ENCODE measurements at places on chromosomes 7 and 10.

DNA sequence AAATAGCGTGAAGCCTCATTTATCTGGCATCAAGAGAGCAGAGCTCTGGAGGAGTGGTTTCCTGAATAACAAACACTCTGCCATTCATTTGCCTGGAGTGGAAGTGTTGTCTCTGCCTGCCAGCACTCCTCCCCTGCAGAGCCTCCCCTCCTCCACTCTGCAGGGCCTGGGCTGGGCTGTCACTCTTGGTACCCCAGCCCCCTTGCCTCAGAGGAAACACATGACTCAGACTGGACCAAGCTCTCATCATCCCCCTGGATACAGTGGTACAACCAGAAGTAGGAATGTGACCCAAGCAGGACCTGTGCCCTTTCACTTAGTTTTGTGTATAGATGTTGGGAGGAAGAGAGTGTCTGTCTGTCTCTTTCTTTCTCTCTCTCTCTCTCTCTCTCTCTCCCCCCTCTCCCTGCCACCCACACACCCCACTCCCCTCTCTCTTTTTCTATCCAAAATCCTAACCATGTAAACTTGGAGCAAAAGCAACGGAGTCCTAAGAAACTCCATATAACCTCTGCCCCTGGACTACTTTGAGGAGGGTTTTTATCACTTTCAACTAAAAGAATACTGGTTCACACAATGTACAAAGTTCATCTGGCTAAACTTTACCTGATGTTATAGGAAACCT is 43.9 kb downstream of the DOCK4 start:
- DNase-seq, result no peak

GRCh38 chr10:49235392-49235791 is 47.2 kb upstream of the TMEM273 start:
- no peak for DNase-seq

DNA sequence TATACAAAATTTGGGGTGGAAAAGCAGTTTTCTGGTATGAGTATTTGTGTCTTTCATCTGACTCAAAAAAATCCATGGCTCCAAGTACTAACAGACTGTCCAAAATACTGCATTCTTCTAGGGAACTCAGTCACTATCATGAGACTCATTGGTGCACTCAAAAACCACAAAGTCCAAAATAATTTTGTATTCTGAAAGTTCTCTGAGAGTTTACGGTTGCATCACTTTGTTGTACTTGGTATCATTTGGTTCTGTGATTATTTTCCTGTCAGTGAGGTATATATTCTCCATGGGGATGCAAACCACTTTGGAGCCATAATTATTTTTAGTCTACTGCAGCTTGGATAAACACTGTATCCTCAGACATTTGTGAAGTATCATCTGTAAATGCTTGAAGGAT is 28.0 kb upstream of the CABCOCO1 start:
- DNase-seq, result no peak

GRCh38 chr10:103763374-103764202 is 91.8 kb downstream of the SH3PXD2A start:
- peak; percentile 41 for DNase-seq

GRCh38 chr7:96636979-96637378 is 72.7 kb downstream of the SEM1 start:
- DNase-seq, result no peak

- DNase-seq, result peak; percentile 58
Observed at GRCh38 chr7:151059367-151060112, at the start of gene SLC4A2. Gene SLC4A2 (plus strand): TSS chr7:151059589. CDS start chr7:151061988, 2,399 bp downstream.

- DNase-seq, result no peak
Observed at GRCh38 chr7:22137466-22137865, 191.8 kb upstream of the CDCA7L start.

DNA sequence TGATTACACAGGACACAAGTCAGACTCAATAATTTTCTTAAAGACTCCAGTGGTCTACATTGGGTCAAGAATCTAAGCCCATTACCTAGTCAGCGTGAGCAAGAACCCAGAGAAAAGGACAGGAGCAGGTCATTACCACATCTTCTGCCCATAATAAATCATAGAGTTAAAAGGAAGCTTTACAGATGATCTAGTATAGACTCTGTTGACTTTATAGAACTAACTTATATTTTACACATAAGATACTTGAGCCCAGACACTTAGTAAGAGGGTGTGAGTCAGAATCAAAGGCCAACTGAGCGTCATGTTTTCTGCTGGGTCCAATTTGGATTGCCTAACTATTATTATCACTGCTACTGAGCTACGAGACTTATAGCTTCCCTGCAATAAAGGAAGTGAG is 206.1 kb upstream of the NPSR1 start:
- no peak for DNase-seq

GRCh38 chr7:155963771-155964195 is 151.5 kb upstream of the SHH start:
- no peak for DNase-seq

- no peak for DNase-seq
Observed at GRCh38 chr7:30990673-30991170, 27.0 kb downstream of the GHRHR start.

DNA sequence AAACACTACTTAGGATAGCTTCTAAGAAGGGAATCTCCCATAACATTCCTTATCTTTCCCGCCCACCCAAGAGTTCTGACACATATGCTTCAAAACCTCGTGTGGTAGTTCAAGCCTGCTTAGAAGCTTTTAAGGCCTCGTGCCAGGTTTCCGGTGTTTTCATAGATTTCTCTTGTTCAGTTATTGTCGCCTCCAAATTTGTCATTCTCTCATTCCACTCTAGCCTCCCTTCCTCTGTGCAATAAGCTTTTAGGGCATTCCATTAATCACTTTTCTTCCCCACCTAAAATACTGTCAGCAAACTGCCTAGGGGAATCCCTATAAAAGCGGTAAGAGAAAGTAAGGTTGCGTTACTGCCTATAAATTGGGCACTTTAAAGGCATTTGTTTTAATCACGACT is 718 bp upstream of the BPGM start:
- peak; percentile 28 for DNase-seq

- no peak for DNase-seq
Observed at GRCh38 chr10:103476046-103476768, 2.8 kb downstream of the CALHM3 start.

GRCh38 chr7:107446531-107446930 is 23.3 kb upstream of the GPR22 start:
- no peak for DNase-seq

Data from CD4-positive, alpha-beta T cell treated with Interleukin-6 at 100 ng/mL for 8 hours (primary cell).